ENCODE measurements at places on chromosomes 6 and 20.

- DNase-seq, result no peak
These were observed 29.8 kb downstream of the SYNJ2 start for GRCh38 chr6:158011478-158011920.

- no peak for DNase-seq
These were observed 5.4 kb downstream of the TRIM26 start for GRCh38 chr6:30207619-30208295.

DNA sequence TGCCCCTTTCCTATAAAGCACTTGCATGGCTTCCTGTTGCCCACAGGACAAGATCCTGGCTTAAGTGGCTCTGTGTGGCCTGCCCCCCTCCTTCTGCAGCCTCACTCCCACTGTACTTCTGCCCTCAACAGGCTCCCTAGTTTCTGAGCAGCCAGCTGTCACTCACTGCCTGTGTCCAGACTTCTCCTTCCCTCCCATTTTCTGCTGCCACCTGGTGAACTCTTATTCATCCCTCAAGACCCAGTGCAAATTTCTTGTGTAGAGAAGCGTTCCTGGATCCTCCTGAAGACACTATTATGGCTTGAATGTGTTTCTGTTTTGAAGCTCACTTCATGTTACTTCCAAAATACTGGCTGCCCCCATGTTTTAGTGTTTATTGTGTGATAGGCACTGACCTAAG, 26.5 kb downstream of the SNPH start:
- DNase-seq, result no peak

- no peak for DNase-seq
These were observed 42.7 kb downstream of the IRAK1BP1 start for GRCh38 chr6:78910010-78910409.

DNA sequence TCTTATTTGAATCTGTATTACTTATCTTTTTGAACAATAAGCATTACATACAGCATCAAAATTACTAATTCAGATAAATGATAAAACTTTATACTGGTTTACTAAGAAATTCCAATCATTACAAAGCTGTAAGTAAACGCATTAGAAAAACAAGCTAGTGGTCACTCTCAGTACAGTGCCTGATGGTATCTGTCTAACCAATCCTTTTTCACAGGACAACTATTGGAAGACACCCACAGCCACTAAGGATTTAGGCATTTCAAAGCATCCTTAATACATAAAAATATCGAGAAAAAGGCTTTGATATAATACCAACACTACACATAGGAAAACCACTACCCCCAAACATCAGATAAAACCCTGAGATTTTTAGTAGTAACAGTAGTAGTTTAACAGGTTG, 2.6 kb downstream of the CD164 start:
- DNase-seq, result no peak

GRCh38 chr6:124076336-124077048, 272.8 kb downstream of the NKAIN2 start:
- DNase-seq, result no peak

DNA sequence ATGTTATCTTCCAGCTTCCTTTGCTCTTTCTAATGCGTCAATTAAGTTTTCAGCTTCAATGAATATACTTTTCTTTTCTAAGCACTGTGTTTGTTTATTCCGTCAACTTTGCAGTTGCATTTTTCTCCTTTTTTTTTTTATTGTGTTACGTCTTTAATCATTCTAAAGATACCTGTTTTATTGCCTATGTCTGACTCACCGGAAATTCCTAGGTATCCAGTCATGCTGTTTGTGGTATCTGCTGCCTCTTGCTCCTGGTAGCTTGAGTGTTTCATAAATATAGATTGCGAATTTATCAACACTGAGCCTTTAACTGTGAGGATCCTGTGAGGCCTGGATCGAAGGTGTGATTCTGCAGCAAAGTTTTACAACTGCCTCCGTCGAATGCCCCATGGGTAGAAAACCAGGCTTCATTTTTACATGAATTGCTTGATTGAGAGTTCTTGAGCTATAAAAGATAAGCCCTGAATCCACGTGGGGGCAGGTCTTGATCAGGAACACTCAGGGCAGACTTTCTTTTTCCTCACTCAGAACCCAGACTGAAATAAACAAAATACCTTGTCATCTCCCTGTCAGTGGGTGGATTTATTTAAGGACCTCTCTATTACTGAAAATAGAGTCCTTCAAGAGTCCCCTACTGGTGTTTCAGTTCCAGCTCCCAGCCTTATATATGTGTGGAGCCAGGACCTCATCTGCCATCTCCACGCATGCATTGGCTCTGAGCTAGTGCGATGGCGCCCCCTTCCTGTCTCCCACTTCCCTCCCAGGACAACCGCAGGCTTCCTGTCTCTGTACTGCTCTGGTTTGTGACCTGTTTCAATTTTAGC, 60.1 kb upstream of the LRRC1 start:
- no peak for DNase-seq

GRCh38 chr20:62030834-62031434, 34.7 kb downstream of the TAF4 start:
- no peak for DNase-seq

- DNase-seq, result no peak
These were observed 101.4 kb upstream of the FAM184A start for GRCh38 chr6:119179842-119180241.

DNA sequence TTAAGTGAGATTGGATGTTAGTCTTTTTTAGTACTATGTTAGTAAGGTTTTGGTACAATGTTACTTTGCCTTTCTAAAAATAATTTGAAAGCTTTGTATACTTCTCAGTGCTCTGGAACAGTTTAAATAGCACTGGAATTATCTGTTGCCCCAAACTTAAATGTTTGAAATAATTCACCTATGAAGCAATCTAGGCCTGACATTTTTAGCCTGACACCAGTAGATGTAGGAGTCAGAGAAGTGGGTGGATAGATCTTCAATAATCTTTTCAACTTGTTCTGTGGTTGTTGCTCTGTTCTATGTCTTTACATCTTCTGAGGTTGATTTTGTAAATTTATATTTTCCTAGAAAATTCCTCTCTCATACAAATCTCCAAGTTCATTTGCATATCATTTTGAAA, 103.1 kb upstream of the ADGRF1 start:
- DNase-seq, result no peak

GRCh38 chr6:152380993-152381898, 255.9 kb downstream of the SYNE1 start:
- DNase-seq, result no peak

GRCh38 chr20:32456869-32457478, 98.8 kb downstream of the ASXL1 start:
- DNase-seq, result no peak

GRCh38 chr20:55252521-55252920, 752.8 kb downstream of the CBLN4 start:
- no peak for DNase-seq

GRCh38 chr20:37994512-37994911, 38.7 kb downstream of the TTI1 start:
- DNase-seq, result no peak

DNA sequence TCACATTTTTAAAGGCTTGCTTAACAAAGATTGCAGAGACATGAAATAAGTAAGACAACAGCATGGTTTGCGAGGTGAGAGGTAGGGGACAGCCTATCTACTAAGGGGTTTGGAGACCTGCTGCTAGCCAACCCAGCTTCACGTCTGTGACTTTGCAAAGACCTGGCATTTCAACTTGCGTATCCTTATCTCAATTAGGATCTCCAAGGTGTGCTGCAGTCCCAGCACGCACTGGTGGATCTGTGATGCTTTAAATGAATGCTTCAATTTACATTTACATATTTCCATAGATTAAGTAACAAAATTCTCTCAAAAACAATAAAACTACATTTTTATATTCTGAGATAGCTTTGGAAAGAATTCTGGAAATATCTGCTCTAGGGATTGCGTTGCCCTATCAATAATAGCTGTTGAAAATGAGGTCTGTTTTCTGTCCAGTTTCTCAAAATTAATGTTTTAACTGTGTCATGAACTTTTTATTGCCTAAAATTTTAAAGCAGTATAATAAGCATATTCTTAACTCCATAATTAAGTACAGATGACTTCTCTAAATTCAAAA, 124.4 kb upstream of the EDN1 start:
- no peak for DNase-seq

DNA sequence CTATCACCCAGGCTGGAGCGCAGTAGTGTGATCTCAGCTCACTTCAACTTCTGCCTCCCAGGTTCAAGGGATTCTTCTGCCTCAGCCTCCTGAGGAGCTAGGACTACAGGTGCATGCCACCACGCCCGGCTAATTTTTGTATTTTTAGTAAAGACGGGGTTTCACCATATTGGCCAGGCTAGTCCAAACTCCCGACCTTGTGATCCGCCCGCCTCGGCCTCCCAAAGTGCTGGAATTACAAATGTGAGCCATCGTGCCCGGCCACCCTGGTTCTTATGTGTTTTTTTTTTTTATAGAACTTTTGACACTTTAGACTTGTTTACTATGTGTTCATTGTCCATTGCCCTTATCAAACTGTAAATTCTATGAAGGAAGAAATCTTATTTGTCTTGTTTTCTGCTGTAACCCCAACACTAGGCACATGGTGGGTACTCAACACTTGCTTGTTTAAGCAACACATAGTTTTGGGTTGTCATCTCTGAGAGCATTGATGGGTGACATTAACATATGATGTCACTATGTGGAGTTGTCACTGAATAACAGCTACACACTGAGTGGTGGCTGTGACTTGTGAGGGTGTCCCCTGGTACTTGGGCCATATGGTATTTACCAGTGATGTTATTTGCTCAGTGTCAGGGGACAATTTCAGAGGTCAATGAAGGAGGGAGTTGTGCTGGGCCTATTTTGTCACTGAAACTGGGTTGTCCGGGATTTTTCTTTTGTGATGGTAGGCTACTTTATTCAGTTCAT, 1.5 kb upstream of the PXMP4 start:
- no peak for DNase-seq

DNA sequence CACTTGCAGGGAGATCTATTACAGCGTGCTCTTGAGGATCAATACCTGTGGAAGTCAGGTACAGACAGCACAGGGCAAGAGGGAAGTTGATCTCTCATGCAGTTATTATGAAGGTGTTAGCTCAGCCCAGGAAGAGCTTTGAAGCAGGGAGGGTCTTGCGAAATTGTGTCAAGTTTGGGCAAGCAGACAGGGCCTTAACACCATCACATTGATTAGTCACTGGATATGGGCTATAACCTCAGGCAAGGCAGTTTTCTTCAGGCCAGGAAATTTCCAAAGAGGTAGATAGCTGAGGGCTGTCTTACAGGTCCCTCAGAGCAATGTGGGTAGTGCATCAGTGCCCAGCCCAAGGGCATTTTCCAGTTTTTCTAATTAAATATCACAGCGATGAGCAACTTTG, 643.8 kb downstream of the DHX35 start:
- no peak for DNase-seq

DNA sequence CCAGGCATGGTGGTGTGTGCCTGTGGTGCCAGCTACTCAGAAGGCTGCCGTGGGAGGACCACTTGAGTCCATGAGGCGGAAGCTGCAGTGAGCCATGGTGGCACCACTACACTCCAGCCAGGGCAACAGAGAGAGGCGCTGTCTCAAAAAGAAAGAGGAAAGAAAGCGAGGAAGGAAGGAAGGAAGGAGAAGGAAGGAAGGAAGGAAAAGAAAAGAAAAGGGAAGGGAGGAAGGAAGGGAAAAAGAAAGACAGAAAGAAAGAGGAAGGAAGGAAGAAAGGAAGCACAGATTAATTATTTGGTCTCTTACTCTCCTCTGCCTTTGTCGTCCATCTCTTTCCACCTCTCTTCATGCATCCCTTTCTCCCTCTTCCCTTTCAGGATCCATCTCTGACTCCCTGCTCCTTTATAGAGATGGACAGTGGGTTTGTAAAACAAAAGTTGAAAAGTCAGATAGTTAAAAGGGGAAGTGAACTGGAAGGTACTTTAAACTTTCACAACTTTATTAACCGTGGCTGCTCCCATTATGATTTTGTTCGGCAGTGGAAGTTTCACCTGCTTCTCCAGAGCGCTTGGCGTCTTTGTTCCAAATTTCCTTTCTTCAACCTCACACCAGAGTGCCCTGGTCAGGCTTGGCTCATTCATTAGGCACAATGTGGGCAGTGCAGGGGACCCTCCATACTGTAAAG, 1.5 kb downstream of the HLA-DQA1 start:
- no peak for DNase-seq

DNA sequence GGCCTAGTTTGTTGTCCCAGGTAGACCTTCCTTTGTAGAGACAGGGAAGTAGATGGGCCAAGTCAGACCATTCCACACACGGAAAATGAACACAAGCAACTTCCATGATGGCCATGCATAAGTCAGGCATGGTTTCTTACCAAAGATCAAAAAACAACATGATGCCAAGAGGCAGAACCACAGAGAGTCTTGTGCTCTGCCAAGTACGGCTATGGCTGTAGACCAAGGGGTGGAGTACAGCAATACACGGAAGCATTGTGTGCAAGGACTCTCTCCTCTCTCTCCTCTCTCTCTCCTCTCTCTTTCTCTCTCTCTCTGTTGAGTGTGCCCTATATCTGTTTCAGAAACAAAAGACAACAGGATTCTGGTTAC, 4.8 kb upstream of the DUSP22 start:
- DNase-seq, result no peak

DNA sequence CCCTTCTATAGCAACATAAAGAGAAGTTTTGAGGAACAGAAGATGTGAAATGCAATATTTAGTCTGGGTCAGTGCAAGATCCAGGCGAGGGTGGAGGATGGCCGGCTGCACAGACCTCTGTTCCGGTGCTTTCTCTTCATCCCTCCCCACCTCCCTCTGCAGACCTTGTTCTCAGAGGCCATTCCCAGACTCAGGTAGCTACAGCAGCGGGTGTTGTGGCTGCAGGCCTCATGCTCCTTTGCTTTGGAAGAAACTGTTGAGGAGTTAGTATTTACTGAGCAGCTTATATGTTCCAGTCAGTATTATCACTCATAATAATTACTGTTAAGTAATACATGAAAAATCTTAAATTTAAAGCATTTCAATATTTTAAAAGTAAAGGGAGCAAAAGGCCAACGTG, 1.7 kb downstream of the BTN3A3 start:
- DNase-seq, result no peak

- no peak for DNase-seq
These were observed 31.9 kb downstream of the HLA-DMB start for GRCh38 chr6:32908897-32909296.

DNA sequence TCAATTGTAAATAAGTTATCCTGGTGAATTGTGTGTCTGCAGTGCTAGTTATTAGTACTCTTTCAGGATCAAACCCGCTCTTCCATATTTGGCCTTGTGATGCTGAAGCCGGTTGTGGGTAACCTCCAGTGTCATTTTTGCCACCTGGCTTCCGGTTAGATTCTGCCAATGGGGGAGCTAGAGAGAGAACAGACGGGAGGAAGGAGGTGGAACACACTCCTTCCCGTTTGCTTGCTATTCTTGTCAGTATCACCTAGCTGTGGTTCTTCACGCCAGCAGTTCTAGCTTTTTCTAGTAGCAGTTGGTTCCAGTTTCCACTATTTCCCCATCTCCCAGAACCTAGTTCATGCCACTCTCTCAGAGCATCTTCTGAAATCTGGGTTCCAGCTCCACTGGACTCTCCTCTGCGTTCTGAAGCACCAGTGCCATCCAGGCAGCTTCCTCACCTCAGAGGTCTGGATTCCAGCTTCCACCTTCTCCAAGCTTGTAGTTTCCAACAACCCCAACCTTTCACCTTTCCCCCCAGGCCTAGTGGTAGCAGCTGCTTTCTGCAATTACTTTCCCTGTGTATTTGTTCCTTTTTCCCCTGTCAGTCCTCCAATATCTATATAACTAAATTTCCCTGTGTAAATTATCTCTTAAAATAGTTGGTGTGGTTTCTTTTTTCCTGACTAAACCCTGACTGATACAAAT, 46.9 kb upstream of the LOC128125822 start:
- no peak for DNase-seq

- no peak for DNase-seq
These were observed 62.8 kb downstream of the PERP start for GRCh38 chr6:138044458-138044857.
